Stimulated activated CD4-positive, alpha-beta T cell treated with anti-CD3 and anti-CD28 coated beads, TNF-alpha, amount 100 ng/mL, for 1 hour (primary cell): ENCODE measurements at places on chromosomes 12 and 14.

DNA sequence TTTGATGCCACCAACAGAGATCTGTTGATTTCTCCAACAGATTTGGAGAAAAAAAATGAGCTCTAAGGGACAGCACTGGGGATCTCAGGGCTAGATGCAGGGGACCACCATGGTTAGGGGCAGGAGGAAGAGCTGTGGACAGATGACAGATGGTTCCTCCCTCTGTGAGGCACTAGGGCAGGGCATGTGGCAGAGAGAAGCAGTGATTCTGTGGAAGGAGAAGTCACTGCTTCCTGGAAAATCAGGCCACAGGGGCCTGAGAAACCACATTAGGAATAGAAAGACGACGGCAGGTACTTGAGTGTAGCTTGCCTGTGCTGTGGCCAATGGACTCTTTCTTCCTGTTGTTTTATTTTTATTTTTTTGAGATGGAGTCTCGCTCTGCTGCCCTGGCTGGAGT is 24.9 kb upstream of the TMED2 start:
- DNase-seq: no peak

- DNase-seq: no peak
Observed at GRCh38 chr12:3019005-3019680, 58.0 kb upstream of the TSPAN9 start.

DNA sequence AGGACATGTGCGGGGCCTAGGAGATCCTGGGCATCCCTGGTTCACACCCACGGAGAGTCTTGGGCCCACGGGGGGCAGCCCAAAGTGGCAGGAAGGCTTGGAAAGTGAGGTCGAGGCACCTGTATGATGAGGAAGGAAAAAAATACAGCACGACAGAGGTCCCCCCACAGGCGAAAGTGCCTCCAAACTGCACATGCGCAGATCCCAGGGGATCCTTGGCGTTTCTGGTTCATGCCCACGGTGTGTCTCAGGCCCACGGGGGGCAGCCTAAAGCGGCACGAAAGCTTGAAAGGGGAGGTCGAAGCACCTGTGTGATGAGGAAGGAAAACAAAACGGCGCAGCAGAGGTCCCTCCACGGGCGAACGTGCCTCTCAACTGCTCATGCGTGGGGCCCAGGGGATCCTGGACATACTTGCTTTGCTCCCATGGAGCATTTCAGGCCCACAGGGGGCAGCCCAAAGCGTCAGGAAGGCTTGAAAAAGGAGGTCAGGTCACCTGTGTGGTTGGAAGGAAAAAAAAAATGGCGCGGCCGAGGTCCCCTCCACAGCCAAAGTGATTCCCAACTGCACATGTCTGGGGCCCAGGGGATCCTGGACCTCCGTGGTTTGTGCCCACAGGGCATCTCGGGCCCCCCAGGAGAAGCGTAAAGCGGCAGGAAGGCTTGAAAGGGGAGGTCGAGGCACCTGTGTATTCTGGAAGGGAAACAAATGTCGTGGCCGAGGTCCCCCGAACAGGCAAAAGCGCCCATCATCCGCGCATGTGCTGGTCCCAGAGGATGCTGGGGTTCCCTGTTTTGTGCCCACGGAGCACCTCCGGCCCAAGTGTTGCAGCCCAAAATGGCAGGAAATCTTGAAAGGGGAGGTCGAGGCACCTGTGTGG is 582.6 kb downstream of the ALG10 start:
- no peak for DNase-seq

DNA sequence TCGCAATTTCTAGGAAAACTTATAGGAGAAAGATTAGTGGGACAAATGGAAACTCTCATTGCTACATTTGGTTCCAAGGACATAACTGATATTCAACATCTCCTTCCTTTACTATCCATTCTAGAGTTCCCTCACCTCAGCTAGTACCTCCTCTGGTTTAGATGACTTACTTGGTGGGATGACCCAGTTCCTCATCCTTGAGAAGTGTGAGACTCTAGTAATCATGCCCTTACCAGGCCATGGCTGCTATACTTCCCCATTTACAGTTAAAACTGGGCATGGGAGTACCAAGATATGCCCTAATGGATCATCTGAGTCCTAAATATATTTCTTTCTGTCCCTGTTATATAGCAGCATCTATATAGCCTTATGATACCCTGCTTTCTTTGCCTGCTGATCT is 58.1 kb downstream of the IFT81 start:
- DNase-seq: no peak

DNA sequence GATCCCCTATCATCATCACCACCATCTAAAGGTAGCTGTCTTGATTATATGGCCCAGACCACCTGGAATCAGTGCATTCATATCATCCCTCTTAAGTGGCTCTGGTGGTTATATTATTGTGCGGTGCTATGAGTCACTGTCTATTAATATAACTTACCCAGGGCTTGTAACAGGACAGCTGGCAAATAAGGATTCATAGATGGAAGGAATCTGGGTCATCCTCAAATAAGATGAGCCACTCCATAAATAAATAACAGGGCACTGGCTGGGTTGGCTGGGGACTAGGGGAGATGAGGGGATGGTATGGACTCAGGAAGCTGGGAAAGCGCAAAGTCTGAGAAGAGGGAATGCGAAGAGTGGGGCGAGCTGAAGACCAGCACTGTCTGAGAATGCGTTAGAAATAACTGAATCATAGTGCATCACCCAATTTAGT is 216.1 kb downstream of the NUAK1 start:
- DNase-seq: no peak

DNA sequence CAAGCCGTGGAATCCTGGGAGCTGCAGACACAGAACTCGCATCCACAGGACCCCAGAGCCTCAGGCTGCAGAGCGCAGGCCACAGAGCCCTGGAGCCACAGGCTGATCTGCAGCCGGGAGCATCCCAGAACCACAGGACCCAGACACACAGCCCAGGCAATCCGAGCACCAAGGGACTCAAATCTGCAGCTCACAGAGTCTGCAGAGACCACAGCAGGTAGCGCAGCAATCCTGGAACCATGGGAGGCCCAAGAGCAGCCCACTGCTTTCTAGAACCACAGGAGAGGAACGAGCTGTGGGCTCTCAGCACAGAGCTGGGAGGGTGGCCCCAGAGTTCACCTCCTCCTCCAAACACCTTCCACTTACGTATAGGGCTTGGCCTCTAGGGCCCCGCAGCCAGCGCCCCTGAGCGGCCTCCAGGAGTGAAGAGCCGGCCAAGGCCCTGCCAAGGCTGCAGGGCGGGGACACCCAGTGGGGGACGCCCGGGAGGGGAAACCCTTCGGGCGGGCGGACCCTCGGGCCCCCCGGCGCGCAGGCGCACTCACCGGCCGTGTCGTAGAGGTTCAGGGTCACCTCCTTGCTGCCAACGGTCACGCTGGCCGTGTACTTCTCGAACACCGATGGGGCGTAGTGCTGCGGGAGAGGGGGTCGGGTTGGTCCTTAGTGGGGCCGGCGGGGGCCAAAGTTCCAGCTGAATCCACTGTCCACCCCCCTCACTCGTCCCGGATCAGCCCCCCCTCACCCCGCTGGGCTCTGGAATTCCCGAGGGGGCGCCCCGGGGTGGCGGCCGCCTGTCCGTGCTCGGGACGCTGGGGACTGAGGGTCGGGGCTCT is 665 bp downstream of the RHOF start:
- DNase-seq: no peak

GRCh38 chr12:50005175-50005574 is 20.1 kb downstream of the RACGAP1 start:
- DNase-seq: no peak

- no peak for DNase-seq
Observed at GRCh38 chr12:50642761-50643160, 121.1 kb upstream of the ATF1 start.
